Suppressor macrophage (primary cell): ENCODE measurements at places on chromosomes 16 and 17.

GRCh38 chr17:17560975-17561374, 30.5 kb downstream of the PEMT start:
- DNase-seq, result no peak

DNA sequence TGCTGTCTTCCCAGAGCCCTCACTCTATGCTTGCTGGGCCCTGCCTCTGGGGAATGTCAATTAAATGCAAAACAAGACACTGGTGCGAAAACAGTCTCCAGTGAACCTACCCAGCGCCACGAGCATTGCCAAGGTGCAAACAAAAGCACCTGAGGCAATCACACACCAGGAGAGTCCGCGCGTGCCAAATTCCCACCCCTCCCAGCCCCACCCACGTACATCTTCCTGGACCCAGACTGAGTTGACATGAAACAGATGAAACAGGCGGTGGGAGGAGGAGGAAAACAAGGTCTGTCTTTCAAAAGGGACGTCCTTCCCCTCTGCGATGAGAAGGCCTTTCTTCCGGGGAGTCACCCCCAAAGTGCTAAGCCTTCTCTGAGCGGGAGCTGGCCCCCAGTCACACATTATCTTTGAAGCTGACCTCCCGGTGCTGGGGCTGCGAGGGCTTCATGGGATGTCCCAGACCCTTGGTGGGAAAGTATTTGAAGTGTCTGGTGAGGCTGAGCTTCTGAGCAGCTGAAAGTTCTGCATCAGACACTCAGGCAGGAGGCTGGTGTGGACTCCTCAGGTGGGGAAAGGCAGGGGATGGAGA, 200.4 kb downstream of the AXIN2 start:
- DNase-seq, result no peak

GRCh38 chr17:67487506-67487905, 110.4 kb downstream of the PITPNC1 start:
- no peak for DNase-seq

- DNase-seq, result no peak
These were observed 33.0 kb upstream of the ADAMTS18 start for GRCh38 chr16:77467821-77468335.

DNA sequence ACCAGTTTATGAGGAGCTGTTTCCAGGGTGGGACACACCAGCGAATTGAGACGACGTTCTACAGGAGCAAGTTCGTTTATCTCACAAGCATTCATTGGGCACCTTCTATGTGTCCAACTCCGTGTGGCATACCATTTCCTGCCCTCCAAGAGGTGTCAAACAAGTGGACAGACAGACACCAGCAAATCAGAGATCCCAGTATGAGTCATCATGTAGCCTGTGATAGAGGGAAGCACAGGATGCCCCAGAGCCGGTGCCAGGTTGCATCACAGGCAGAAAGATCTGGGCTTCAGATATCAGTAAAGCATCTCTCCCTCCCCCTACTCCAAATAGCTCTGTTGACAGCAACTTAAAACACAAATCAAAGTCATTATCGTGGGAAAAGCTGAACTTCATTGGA, 31.8 kb upstream of the MAF start:
- no peak for DNase-seq

- no peak for DNase-seq
These were observed 729.3 kb upstream of the KIF2B start for GRCh38 chr17:53093391-53093790.
